ENCODE measurements at places on chromosomes 16 and 17.
A peak's percentile ranks its signal among the peaks of the same experiment; 100 is the strongest.

DNA sequence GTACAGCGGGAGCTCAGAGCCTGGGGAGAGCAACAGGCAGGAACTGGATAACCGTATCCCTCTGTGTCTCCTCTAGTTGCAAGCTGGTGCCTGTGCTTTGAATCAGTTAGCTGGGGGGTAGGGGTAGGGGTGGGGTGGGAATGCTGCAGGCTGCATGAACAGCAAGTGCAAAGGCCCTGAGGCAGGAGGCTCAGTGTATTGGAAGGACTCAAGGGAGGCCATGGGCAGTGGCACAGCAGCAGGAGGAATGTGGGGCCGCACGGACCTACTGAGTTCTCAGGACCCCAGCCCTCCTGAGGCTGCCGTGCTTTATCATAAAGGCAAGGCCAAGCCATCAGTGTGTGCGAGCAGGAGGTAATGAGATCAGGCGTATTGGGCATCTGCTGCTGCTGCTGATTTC, 3.3 kb downstream of the KATNB1 start:
- no peak for DNase-seq

DNA sequence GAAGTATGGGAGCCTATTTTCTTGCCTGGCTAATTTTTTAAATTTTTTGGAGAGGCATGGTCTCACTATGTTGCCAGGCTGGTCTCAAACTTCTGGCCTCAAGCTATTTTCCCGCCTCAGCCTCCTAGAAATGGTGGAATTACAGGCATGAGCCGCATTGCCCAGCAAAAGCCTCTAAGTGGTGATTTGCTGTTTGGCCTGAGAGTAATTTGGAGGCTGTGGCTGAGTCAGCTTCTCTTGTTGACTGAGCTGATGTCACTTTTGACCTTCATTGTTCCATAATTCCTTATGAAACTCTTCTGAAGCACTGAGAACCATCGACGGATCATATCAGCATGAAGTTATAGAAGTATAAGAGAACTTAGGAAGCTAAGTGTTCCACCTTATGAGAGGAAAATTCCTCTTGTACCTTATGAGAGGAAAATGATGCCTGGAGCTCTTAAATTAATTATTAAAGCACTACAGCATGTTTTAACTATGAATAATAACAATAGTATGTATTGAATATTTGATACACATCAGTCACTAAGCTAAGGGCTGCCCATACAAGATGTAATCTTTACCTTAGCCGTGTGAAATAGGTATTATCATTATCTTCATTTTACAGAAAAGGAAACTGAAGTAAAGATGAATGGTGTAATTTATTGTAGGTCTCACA, 220.8 kb upstream of the MON1B start:
- DNase-seq = no peak

DNA sequence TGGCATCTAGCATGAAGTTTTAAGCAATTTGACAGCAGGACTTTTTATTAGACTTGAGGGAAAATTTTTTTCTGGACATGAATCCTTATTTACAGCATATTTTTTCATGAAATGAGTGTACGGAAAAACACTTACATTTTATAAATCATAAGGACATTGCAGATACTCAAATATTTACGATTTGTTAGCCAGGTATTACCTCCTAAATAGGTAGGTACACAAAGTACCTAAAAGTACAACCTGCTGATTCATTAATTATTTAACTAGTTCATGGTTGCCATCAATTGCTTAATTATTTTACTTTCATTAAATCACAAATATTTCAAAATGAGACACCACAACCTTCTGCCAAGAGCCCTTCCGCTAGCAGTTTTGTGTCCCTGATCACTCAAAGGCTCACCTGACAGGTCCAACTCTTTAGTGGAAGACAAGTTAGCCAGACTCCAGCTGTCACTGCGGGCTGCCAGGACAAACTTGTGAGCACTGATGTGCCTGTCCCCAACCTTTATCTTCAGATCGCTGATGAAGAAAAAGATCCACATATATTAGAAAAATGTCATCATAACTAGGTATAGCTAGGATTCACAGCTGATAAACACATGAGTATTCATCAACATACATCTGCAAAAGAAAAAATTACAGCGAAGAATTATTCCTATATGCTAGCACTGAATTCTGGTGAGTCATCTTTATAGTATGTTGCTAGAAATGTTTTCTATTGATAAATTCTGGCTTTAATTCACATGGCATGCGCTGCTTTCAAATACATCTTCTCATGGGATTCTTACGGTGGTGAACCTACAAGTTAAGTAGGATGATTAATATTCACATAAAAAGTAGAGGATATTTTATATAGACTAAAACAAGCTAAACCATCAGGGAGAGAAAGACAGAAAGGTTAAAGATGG, 28.2 kb downstream of the ANKFY1 start:
- DNase-seq = peak; percentile 40

DNA sequence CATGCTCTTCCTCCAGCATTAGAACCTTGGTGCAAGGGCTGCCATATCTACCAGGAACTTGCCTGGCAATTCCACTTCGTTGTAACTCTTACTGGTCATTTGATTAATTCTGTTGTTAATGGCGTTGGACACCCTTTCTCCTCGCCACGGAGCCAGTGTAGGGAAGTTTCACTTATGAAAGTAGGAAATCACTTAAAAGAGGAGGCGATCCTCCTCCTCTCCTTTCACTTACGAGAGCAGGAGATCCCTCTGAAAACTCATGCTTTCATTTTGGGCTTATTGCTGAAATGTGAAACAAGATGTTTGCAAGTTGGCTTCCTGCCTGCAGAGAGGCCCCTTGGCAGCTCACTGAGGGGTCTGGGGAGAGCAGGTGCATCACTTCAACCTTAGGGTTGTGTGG, 226.0 kb downstream of the SNX29 start:
- DNase-seq = no peak

DNA sequence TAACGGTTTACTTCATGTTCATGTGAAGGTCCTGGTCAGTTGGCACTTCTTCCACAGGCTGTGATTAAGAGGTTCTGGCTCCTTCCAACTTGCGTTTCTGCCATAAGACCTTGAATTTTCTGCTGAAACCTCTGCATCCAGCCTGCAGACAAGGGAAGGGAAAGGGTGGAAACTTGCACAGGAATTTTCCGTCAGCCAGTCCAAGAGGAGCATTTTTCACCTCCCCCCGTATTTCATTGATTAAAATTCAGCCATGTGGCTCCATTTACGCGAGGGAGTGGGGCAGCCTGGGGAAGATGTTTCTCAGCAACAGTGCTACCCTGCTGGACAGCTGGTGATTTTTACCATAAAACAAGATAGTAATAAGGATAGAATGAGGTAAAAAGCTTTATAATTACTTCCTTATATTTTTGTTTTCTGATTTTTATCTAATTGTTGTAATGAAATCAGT, 101.5 kb upstream of the SMIM36 start:
- no peak for DNase-seq

DNA sequence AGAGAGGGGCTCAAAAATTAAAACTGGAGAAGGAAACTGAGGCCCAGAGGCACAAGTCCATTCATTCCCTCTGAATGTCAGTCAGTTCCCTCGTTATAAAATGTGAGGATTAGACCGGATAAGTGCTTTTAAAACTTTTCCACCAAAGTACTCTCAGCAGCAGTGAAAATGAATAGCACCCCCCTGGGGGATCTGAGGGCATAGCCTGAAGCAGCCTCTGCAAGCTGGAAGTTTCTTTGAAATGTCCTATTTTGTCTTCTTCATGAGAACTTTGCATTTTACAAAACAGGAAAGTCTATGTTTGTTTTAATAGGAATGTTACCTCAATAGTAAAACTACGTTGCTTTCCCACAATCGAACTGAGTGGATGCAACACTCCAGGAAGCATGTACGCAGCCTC, 273.0 kb downstream of the CEP112 start:
- DNase-seq = no peak

GRCh38 chr16:11613381-11614303, 26.9 kb upstream of the LITAF start:
- DNase-seq = no peak

DNA sequence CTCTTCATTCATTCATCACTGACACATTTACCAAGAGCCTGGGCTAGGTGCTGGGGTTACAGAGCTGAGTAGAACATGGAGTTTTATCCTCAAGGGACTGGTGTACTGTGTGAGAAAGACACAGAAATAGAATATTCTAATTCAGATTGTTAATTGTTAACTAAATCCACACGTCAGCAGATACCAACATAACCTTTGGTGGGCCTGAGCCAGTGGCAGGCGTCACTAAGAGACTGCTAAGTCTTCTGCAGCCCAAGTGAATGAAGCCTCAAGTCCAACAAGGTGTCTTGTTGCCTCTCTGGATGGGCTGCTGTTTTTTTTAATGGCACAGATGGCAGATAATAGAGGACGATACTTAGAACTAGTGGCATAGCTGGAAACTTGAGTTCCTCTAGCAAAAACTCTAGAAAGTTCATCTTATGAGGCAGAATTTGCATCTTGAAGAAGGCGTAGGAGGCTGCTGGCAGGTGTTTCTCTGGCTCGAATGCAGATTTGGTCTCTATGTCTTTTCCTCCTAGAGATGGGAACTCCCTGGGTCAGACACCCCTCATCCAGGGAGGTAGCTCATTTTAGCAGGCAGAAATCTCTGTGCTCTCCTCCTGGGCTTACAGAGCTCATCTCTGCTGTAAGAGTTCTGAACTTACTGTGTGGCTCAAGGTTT, 179.5 kb downstream of the NTN1 start:
- no peak for DNase-seq

GRCh38 chr16:86496262-86496928, 13.9 kb upstream of the FOXF1 start:
- no peak for DNase-seq

DNA sequence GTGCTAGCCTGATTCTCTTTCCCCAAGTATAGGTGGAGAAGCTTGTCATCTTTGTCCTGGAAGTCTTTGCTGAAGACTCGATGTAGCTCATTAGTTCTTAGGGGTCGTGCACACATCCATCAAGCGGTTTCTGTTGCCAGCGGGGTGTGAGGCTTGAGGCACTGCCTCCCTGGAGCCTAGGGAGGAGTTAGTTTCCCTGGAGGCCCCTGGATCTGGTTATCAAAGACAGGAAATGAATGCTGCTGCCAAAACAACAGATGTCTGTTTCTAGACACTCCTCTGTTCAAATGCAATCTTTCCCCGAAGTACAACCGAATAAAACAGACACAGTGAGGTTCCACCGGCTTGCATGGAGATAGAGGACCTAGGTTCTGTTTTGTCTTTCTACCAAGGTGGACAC, 17.5 kb downstream of the HS3ST4 start:
- no peak for DNase-seq

DNA sequence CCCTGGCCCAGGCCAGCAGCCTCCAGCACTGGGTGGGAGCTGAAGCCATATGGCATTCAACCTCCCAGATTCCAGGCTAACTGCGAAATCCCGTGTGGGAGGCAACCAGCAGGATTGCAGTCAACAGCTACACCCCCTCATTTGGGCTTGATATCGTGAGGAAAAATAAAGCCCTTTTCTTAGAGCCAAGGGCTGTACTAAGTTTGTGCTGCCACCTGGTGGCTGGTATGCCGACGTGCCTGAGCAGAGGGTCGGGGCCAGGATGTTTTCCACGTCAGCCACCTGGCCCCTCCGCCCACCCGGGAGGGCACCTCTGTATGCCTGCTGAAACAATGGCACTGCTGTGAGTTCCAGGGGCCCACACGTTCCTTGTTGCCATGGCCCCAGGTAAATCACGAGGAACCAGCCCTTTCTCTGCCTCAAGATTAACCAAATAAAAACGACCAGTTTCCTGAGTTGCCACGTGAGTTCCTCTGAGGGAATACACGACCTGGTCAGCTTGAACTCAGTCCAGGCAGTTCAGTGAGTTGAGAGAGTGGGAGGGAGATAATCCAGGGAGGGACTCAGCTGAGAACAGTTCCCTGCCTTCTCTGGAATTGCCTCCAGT, 9.0 kb downstream of the TMEM98 start:
- peak; percentile 70 for DNase-seq

DNA sequence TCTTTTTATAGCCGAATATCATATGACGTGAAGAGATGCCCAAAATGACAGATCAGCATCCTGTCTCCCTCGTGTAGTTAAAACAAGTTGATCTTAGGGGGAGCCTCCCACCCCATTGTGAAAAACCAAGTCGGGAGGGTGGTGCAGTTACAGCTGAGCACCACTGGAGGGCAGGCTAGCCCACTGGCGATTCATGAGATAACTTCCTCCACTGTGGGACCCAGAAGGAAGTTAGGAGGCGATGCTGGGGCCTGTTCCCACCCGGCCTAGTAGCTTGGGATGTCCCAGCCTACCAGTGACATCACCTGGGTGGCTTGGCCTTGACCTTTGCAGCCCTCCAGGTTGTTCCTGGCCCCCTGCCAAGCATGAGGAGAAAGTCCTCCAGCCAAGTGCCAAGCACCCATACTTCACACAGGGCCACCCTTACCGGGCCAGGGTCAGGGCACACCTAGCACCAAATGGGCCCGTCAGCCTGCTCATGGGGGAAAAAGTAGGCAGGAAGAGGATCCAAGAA, 8.1 kb upstream of the CPNE2 start:
- peak; percentile 81 for DNase-seq

DNA sequence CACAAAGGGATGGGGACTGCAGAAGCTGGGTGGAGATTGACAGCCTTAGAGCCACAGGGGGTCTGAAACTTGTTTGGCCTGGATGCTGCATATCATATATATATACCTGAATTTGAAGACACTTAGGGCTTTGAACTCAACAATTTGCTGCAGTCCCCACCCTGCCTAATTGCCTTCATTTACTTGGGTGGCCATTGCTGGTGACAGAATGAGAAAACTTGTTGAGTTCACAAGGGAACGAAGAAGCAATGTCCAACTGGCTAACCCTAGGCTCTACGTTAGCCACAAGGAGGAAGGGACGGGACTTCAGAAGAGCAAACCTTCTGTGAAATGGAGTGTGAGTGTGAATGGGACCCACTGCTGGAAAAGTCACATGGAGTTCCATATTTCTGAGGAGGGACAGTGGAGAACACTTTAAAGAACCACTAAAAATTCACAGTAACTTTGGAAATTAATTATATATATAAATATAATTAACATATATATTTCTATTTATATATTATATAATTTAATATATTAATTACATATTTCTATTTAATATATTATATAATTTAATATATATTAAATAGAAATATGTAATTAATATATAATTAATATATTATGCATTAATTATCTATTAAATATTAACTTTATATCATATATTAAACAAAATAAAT, 215.3 kb upstream of the SOX9 start:
- no peak for DNase-seq

DNA sequence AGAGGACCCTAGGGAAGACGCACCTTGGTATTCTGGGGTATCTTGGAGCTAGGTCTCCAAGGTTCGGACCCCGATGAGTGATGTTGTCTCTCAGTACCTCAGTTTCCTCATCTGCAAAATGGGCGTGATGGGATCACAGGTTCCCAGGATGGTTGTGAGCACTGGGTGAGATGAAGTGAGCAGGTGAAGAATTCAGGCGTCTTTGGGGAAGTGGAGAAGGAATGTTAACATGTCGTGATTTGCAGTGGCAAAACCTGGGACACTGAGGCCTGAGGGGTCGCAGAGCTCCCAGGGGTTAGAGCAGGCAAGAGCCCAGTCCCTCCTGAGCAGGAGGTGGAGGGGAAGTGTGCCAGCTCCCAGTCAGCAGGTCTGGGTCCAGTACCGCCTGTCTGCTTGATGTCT, 215.1 kb upstream of the GSE1 start:
- no peak for DNase-seq
